DMS79 treated with DMSO at 0.1 percent for 48 hours (cell line): ENCODE measurements at places on chromosomes 16 and 17.
A peak's percentile ranks its signal among the peaks of the same experiment; 100 is the strongest.

DNA sequence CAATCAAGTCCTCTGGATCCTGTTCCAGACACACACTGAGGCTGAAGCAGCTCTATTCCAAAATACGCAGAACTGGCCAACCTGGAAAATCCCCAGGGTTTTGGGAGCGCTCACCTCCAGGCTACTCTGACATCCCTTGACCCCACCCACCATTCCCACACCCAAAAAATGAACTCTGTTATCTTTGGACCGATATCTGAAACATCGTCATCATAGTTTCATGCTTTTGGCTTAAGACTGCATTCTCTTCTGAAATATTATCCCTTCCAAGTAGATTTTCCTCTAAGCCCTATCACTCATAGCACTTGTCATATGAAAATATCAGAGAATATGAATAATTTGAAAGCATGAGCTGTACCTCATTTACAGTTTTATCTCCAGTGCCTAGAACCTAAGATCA, 34.7 kb downstream of the VAT1L start:
- no peak for DNase-seq

DNA sequence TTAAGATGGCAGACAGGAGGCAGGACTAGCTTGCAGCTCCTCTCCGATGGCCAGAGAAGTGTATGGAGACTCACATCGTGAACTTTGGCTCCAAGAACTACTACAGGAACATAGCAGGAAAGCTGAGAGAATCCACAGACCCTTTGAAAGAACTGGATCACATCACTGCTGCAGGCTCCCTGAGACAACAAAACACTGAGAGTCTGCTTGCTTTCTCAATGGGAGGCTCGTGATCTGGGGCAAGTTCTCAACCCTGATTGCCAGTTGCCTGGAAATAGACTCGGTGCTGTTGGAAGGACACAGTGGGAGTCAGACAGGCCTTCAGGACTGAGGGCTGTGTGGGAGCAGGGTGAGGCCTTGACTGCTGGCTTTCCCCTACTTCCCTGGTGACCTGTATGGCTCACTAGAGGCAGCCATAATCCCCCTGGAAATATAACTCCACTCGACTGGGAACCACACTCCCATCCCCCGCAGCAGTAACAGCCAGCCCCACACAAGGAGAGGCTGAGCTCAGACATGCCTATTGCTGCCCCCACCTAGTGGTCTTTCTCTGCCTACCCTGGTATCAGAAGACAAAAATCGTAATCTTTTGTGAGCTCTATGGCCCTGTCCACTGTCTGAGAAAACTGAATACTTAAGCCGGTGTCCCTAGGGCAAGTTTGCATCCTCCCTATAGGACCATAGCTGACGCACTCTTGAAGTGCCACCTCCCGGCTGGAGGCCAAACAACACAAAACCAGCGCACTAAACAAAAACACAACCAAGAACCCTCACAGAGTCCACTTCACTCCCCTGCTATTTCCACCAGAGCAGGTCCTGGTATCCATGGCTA, 238.4 kb downstream of the CEP112 start:
- DNase-seq = no peak

DNA sequence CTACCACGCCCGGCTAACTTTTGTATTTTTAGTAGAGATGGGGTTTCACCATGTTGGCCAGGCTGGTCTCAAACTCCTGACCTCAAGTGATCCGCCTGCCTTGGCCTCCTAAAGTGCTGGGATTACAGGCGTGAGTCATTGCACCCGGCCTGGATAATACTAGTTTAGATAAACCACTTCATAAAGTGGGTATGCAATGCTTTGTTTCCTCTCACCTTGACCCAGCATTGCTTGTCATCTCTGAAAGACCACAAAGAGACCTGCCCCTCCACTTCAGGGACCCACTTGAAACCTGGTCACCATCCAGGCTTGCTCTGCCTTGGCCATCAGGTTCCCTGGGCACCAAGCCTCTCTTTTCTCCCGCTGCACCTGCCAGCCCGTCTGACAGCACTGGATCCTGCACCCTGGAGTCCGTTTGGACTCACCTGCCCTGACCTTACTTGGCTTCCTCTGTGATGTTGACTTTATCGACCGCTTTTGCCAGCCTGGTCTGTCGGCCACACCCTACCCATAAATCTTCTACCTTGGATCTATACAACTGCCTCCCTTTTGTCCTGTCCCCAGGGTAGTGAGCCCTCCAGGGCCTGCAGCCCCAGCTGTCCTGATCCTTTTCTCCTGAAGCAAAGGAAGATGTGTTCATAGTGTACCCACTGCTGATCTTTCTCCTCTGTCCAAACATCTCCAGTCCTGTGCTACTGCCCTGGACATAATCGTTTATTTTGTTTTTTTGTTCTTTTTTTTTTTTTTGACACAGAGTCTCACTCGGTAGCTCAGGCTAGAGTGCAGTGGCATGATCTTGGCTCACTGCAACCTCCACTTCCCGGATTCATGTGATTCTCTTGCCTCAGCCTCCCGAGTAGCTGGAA, 12.7 kb upstream of the ZG16 start:
- peak; percentile 96 for DNase-seq

GRCh38 chr17:46940692-46941404, 17.9 kb downstream of the GOSR2 start:
- peak; percentile 55 for DNase-seq

GRCh38 chr16:88920618-88921590, 54.4 kb upstream of the PABPN1L start:
- DNase-seq = no peak

DNA sequence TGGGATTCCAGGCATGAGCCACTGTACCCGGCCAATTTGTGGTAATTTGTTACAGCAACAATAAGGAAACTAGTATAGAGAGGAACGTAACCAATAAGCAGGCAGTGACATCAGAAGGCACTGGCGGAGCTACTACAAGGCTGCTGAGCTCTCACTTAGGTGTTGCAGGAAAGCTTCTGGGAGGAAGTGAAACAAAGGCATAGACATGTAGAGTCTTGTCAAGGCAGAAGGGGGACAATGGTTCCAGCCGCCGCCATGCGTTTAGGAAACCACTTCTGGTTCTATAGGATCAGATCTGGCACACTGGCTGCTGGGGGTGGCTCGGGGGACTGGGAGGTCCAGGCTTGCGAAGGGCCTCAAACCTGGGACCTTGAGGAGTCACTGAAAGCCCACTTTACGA, 9.4 kb upstream of the CPSF4L start:
- DNase-seq = no peak

DNA sequence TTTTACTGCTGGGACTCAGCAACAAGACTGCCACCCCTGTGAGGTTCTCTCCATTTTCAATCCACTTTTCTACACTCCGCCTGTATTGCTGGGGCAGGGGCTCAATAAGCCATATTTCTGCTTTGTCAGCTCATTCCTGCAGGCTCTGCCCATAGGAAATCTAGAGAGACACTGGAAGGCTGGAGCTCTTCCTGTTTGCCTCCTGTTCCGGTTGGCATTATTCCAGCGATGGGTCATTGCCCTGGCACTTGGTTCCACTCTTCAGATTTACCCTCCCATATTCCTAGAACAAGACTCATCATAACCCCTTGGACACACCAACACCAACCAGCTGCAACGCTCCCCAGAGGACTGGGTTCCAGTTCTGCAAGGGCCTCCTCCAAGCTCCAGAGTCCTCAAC, 210.4 kb downstream of the CA10 start:
- DNase-seq = no peak

- no peak for DNase-seq
These were observed 6.3 kb upstream of the CBFB start for GRCh38 chr16:67022531-67023214.

DNA sequence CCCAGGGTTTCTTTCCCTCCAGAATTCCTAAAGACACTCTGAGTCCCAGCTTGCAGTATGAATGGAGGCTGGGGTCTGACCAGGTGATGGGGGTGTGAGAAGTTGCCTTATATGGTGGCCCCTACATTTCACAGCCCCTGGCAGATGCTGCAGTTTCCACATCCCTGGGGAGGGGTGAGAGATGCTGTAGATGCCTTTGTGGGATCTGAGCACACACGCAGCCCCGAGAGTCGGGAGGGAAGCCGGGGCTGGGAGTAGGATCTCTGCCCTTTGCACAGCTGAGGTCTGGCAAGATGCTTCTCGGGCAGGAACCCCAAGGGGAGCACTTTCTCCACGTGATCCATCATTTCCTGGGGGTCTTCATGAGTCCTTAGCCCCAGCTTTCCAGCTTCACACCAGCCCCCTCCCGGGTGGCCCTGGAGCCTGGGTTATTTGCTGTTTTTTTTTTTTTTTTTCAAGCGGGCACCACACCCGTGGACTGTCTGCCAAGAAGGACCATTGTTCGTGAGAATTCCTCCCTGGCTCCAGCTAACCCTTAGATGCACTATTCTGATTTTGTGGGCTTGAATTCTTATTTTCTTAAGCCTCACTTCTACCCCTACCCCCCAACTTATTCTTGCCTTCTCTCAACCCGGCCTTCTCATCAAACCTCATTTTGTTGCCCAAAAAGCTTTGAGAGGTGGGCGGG, 50.6 kb downstream of the NTN1 start:
- no peak for DNase-seq
